D341Med (cell line): ENCODE measurements at places on chromosomes 7 and 10.
A peak's percentile ranks its signal among the peaks of the same experiment; 100 is the strongest.

- DNase-seq: peak; percentile 40
Observed at GRCh38 chr10:61795551-61795950, 105.9 kb upstream of the ARID5B start.

- DNase-seq: no peak
Observed at GRCh38 chr10:86075512-86075911, 291.1 kb downstream of the GRID1 start.

GRCh38 chr7:4225361-4225771 lies 456.7 kb upstream of the FOXK1 start:
- no peak for DNase-seq

DNA sequence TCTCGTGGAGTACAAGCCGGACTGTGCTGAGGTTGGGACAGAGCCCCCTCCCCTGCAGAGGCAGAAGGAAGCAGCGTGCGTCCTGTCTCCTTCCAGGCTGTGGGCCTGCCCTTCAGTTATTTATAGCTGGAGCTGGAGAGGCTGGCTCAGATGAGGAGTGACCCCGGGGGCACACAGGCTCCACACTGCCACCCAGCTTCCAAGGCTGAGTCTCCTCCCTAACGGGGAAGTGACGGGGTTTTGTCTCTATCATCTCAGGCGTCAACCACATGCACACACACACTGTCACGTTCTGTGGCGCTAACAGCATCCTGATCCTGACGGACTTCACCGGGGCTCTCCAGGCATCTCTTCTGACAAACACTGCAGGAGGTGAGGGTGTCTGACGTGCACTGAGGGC lies 25.4 kb downstream of the AMZ1 start:
- DNase-seq: no peak

DNA sequence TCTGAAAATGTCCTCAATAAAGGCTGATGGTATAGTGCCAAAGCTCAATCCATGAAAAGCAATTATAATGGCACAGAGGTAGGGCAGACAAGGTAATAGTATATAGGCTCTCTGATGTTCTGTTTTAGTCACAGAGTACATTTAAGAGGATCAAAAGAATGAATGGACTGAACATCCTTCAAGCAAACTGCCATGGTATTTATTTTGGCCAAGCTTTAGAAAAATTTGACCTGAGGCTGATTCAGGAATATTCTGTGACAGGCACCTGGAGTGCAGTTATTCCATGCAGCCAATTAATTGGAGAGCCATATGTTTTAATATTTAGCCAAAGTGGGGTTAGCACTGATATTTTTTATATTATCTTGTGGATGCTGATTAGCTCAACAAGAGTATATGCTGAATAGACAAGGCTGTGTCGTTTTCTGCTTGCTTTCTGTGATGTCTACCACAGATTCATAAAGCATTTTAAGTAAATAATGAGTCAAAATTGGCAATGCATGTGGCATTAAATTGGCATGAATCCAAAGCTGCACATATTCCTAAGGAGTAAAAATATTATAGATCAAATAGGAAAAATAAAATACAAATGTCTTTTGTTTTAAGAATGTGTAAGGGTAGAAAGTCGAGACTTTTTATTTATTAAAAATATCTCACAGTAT lies 177.4 kb downstream of the PCLO start:
- no peak for DNase-seq

- no peak for DNase-seq
Observed at GRCh38 chr7:36911788-36912187, 187.5 kb upstream of the AOAH start.

DNA sequence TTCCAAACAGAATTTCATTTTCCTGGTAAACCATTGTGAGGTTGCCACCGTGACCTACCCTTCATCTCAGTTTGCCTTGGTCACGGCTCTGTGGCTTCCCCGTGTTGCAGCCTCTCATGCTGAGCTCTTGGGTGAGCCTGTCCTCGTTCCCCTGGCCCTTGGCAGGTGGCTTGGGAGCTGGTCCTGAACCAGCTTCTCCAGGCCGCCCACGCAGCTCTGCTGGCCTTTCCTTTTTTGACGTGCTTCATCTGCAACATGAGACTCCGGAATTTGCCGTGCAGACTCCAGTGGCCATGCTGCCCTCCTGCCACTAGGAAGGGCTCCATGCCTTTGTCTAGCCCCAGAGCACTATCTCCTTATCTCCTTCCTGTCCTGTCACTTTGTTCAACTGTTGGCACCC lies 93.0 kb upstream of the NPS start:
- no peak for DNase-seq

GRCh38 chr7:155322530-155322929 lies 24.9 kb downstream of the INSIG1 start:
- DNase-seq: no peak

DNA sequence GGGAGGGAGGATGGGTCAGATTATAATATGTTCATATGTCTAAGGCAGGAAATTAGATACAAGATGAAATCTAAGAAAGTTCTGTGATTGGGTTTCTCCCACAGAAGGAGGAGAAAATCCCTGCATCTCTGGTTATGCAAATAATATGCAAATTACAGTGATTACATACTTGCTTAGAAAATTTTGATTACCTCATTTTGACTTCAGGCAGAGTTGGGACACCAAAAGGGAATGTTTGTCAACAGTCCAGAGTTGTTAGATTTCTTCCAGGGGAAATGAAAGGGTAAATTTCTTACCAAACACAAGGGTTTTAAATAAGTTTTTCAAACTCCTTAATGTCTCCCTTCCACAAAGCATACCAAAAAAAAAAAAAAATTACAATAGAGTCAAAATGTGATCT lies 101.4 kb upstream of the STEAP1B start:
- DNase-seq: no peak

GRCh38 chr7:75876126-75876881 lies 2.5 kb upstream of the RHBDD2 start:
- DNase-seq: no peak

DNA sequence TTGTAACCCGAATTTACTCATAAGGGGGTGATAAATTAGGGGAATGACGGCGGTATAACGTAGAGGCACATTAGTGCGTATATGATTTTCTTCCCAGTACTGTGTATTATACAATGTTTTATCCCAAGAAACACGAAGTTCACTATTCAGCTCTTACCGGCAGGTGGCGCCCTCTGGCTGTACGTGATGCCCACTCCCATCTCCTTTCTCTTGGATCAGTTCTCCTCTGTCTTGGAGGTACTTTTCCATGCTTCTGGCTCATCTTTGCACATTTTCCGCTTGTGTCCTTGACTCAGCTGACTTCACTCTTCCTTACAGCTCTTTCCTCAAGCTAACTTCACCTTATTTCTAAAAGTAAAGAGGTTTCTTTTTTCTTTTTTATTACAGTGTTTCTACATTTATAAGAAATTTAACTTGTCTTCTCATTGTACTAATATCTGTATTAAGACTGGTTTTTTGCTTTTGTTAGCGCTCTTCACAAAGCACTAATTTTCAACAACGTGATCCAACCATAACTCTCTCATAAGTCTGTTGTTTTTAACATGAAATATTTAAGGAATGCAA lies 21.3 kb downstream of the TMEM176B start:
- peak; percentile 78 for DNase-seq

- no peak for DNase-seq
Observed at GRCh38 chr7:75536940-75537538, 44.9 kb downstream of the SPDYE5 start.

GRCh38 chr10:108817584-108817983 lies 1105.7 kb downstream of the XPNPEP1 start:
- DNase-seq: no peak

GRCh38 chr10:5719546-5719945 lies 34.9 kb downstream of the TASOR2 start:
- DNase-seq: no peak
